ENCODE measurements at places on chromosomes 16 and 17.

DNA sequence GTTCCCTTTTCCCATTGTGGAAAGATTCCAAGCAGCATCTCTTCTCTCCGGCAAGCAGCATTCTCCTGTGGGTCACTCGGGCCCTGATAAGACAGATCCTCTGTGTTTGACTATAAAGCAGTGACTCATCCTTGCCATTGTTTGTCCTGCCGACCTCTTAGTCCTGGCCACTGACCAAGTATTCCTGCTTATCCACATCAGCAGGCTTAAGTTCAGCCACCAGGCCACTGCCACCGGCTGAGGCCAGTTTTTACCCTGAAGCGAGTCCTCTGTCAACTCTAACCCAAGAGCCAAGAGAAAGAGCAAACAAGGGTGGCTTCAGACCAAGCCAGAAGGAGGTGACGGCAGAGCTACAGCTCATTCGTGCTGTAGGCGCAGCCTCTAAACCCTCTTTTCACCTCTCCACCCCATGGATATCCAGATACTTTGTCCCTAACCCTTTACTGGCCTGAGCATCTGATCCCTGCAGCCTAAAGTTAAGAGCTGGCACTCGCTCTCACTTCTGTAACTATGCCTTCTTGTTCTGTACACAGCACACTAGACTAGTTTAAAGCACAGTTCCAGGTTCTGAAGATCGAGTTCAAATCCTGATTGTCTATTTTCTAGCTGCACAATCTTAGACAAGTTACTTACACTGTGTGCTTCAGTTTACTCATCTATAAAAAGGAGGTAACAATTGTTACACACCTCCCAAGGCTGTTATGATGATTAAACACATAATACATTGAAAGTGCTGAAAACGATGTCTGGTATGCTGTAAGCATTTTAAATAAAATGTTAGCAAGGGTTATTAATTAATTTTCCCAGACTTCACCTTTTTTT is 31.0 kb downstream of the SOX9 start:
- no peak for ATAC-seq

DNA sequence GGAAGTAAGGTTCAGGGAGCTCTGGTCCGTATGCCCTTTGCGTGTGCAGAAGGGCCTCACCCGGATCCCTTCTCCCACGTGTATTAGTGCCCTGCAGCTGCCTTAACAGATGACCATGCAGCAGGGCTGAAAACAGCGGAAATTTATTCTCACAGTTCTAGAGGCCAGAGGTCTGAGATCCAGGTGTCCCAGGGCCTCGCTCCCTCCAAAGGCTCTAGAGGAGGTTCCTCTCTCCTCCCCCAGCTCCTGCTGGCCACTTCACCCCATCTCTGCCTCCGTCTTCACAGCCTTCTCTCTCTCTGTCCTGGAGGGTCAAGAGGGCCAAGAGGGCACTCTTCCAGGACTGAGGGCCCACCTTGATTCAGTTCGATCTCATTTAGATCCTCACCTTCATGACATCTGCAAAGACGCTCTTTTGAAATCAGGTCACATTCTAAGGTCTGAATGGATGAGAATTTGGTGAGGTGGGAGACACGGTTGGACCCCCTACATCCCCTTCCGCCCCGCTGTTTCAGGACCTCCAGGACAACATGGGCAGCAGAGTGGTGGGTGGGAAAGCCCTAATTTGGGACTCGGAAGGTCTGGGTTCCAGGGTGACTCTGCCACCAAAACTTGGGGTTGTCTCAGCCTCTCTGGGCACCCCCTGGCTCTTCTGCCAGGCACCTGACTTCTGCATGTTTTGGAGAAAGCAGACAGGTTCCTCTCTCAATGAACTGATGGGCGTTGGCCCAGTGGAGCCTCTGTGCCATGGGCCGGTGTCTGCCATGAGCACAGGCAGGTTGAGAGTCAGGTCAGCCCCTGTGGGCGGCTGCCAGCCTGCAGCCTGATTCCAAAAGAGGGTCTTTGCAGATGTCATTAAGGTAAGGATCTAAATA is 361.2 kb downstream of the SEC14L1 start:
- peak; percentile 9 for ATAC-seq

DNA sequence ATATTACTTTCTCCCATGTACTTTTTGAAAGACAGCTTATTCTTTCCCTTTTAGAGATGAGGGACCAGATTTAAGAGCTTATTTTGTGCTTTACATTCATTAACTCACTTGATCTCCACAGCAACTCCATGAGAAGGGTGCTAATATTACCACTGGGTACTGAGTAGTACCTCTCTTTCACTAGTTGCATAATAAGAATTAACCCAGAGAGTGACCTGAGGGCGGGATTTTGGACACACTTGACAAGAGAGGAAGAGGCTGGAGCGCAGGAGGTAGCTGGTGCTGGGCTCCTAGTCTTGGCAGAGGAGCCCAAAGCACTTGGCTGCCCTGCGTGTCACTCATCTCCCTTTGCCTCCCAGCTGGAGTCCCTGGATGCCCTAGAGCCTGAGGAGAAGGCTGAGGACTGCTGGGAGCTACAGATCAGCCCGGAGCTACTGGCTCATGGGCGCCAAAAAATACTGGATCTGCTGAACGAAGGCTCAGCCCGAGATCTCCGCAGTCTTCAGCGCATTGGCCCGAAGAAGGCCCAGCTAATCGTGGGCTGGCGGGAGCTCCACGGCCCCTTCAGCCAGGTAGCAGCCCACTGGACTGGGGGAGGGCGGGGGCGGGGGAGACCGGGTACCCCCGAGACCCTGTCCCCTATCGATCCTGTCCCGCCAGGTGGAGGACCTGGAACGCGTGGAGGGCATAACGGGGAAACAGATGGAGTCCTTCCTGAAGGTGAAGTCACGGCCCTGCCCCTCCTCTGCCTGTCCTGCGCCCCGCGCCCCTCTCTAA is 1.7 kb upstream of the MAZ start:
- no peak for ATAC-seq

DNA sequence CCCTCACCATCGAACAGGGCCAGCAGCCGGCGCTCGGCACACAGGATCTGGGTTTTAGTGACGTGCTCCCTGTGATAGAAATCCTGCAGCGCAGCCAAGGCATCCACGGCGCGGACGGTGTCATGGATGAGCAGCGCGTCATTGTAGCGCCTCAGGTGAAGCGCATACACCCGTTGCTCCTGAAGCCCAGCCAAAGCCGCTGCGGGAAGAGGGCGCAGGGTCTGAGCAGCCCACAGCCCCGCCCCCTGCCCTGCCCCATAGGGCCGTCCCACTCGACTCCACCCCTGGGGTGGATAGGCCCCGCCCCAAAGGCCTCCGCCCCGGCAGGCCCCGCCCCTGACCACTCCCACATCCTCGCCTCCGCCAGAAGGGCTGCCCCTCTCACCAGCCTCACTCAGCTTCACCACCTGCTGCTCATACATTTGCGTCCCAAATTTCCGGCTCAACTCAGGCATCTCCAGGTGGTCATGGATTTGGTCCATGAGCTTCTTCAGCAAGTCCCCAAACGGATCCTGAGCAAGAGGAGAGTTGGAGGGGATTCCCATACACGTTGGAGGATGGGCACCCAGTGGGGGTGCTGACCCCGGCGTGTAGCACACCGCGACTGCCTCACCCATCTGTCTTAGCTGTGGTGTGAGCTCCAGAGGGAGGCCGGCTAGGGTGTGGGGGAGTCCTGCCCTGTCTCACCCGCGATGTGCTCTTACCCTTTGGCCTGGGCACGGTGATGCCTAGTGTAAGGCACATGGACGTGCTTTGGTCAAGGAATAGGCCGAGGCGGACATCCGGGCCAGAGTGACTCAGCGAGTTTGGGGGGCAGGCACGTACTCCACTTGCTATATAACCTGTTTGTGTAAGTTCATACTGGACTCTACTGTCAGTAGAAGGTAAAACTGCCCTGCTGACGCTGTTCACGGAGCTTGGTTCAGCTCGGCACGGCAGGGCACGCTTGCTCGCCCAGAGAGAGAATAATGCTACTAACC is 4.6 kb downstream of the DHX58 start:
- ATAC-seq, result peak; percentile 85

- no peak for ATAC-seq
Observed at GRCh38 chr17:5702951-5703510, 118.7 kb upstream of the NLRP1 start.

GRCh38 chr16:21033264-21033663 is 117.4 kb downstream of the DNAH3 start:
- ATAC-seq, result no peak

DNA sequence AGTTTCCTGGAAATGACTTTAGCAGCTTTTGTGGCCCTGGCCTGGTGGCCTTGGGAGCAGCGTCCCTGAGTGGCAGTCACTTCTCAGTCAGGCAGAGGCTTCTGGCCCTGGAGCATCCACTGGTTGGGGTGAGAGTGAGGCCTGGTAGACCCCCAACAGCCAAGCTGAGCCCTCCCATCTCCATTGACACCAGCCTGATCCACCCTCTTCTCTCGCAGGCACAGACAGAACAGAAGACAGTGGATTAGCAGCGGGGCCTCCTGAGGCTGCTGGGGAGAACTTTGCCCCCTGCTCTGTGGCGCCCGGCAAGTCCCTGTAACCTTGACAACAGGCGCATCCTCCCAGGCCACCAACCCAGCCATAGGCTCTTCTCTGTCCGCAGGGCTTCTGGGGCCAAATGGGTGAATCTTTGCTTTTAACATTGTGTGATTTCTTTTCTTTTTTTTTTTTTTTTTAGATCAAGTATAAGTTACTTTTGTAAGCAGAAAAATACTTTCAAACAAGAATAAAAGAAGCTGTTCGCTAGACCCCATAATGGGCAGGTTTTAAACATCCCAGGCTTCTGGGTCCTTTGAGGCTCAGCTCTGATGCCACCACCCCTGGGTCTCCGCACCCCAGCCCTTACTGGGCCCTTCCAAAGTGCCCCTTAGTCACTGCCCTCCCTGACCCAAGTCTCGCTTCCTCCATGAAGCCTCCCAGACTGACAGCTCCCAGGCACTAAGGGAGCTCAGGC is 12.7 kb upstream of the FLYWCH1 start:
- no peak for ATAC-seq

DNA sequence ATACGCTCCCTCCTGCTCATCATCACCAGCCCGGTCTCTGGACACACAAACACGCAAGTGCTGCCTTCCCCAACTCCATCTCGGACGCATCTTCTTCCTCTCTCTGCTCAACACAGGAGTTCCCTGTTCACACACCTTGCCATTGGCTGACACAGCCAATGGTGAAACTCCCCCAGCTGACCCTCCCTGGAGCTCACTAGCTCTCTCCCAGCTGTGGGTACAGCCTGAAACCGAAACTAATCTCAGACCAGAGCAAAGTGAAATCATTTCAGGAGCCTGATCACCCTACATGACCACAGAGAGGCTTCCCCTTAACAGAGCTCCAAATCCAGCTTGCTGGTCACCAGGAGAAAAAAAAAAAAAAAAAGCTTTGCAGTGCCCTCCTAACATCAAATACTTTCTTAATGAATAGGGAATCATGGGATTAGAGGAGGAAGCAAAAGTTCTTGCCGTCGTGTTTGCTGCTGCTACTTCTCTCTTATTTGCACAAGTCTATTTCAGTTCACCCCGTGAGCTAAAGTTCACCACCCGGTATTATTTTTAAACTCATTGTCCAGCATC is 8.3 kb downstream of the CUEDC1 start:
- peak; percentile 70 for ATAC-seq

DNA sequence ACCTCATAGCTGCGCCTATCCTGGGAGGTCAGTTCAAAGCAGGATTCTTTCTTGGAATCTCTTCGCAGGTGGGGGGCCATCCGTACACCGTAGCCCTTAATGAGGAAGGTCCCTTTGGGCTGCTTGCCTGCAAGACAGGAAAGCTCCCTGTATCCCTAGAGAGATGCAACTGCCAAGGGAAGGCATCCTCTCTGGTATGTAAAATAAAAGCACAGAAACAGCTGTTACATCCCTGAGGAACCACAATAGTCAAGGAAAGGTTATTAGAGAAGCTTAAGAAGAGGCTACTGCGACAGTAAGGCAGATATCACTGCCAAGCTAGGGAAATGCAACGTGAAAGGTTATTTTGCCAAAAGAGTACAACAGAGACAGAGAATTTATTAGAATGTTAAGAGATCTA is 77.2 kb downstream of the SNX11 start:
- ATAC-seq, result no peak

GRCh38 chr16:81714583-81714982 is 64.5 kb upstream of the PLCG2 start:
- no peak for ATAC-seq

GRCh38 chr17:38562215-38562569 is 43.6 kb downstream of the SRCIN1 start:
- no peak for ATAC-seq

- ATAC-seq, result no peak
Observed at GRCh38 chr17:68540981-68541380, 28.8 kb downstream of the PRKAR1A start.

Measured in activated T-helper 17 cell treated with anti-CD3 and anti-CD28 coated beads, Interleukin-2, amount 50 U/mL, for 72 hours (primary cell).